ENCODE measurements at places on chromosomes 4 and X. TPM values are rescaled to one million over a fixed set of nuclear protein-coding genes. Genes with fewer than 3 reads are reported as not detected.

- peaks cover 2% of the 10 kb centered on the region for H3K4me1 ChIP-seq
- peak; percentile 39 for DNase-seq
- H3K4me3 ChIP-seq: no peak within 1 kb of the TSS
- H3K27ac ChIP-seq: no peak within 1 kb of the TSS
Observed at GRCh38 chr4:87975466-87975865, at the start of gene SPP1. Gene SPP1, plus strand, starts transcription at chr4:87975714. Its CDS starts 1,182 bp downstream, at chr4:87976896.

Gene NOX1
- not detected for total RNA-seq

- H3K4me3 ChIP-seq: no peak overlapping the region
- DNase-seq: no peak
- no peaks in the 10 kb centered on the region for H3K4me1 ChIP-seq
- no peaks in the 10 kb centered on the region for H3K36me3 ChIP-seq
- no peak overlapping the region for H3K27ac ChIP-seq
Observed at GRCh38 chr4:101823864-101824263, 33.3 kb downstream of the BANK1 start.

DNA sequence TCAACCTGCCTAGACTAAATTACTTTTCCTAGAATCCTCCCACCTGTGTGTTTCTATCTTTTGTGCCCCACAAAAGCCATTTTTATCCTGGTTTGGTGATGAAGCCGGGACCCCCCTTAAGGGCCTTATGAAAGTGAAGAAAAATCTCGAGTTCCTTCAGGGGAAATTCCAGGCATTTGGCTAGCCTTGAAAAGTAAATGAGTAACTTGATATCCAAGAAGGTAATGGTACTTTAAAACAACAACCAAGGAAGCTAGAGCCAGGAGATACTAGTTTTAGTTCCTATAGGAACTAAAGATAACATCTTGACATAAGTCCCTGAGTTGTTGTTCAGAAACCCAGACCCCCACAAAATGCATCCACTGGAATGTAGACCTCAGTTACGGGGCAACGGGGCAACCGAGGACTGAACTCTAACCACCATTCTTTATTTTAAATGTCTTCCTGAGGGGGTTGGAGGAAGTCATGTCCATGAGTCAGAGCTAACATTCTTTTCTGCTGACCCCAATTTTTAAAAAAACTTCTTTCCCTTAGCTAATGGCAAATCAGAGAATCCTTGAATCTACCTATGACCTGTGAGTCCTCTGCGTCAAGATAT, 73.9 kb downstream of the VCX3A start:
- H3K4me1 ChIP-seq: no peaks in the 10 kb centered on the region
- H3K27me3 ChIP-seq: no peaks in the 10 kb centered on the region
- H3K4me3 ChIP-seq: no peak overlapping the region
- no peaks in the 10 kb centered on the region for H3K36me3 ChIP-seq

DNA sequence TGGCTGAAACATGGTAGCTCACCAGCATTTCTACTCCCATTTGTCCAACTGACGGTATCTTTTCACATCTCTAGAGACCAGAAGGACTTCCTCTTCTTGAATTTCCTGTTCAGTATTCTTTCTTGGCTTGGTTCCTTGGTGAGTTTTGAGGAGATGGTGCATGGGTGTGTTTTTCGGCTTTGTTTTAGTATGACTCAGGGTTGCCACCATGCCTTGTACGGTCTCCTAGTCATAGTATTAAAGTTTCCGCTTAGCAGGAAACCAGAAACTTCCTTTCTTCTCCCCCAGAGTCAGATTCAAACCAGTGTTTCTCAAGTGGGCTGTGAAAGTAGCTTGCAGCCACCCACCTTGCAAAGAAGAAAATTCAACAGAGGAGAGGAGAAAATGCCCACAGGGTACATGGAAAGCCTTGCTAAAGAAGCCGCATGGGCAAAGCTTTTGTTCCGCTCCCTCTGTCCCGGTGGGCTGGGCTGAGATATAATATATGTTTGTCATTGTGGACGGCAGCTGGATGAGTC, 5.7 kb downstream of the CD99 start:
- no peak for DNase-seq
- H3K27ac ChIP-seq: peak overlapping the region; percentile 38
- peaks cover 6% of the 10 kb centered on the region for H3K36me3 ChIP-seq
- H3K4me1 ChIP-seq: peaks cover 90% of the 10 kb centered on the region
- H3K27me3 ChIP-seq: no peaks in the 10 kb centered on the region
- H3K4me3 ChIP-seq: no peak overlapping the region

- H3K27me3 ChIP-seq: peaks cover 4% of the 10 kb centered on the region
- H3K36me3 ChIP-seq: no peaks in the 10 kb centered on the region
- DNase-seq: no peak
- no peaks in the 10 kb centered on the region for H3K4me1 ChIP-seq
- peak overlapping the region; percentile 83 for H3K27ac ChIP-seq
Observed at GRCh38 chrX:107827030-107827831, 1.6 kb downstream of the MID2 start.

Gene TEX13C
- total RNA-seq: not detected

DNA sequence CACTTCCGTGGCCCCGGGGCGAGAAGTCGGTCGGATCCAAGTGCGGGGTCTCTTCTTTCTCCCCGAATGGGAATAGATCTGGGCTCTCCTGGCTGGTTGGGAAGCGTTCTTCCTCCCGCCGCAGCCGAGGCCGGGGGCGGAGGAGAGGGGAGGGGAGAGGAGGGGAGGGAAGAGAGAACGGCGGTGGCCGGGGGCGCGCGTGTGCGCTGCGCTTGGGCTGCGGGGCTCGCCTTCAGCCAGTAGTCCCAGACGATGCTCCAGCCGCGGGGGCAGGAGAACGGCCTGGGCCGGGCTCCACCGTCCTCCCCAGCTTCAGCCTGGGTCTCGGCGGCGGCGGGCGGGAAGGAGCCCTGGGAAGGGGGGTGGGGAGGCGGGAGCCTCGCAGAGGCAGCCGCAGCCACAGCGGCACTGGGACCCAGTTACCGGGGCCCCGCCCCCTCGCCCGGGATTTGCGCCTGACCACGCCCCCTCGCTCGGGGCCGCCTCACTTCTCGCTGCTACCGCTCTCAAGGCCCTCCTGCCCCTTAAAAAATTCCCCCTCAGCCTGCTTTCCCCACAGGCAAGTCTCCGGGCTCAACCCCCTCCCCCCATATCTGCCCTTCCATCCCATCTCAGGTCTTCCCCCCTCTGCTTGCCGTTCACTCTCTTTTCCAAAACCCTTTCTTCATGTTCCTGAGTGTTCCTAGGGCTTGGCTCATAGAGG, at the start of gene FGD1:
TSS of gene FGD1 (minus strand) at position 421 of the 703 bp plus-strand sequence. CDS start 802 bp downstream, outside the sequence.
- peak; percentile 73 for DNase-seq
- peaks cover 10% of the 10 kb centered on the region for H3K27me3 ChIP-seq
- H3K4me1 ChIP-seq: peaks cover 9% of the 10 kb centered on the region
- H3K36me3 ChIP-seq: no peaks in the 10 kb centered on the region
- H3K27ac ChIP-seq: peak within 1 kb of the TSS; percentile 82

Gene FRG2
- not detected for total RNA-seq

GRCh38 chr4:17688011-17688441, 73.6 kb downstream of the MED28 start:
- H3K36me3 ChIP-seq: no peaks in the 10 kb centered on the region
- H3K4me1 ChIP-seq: no peaks in the 10 kb centered on the region

DNA sequence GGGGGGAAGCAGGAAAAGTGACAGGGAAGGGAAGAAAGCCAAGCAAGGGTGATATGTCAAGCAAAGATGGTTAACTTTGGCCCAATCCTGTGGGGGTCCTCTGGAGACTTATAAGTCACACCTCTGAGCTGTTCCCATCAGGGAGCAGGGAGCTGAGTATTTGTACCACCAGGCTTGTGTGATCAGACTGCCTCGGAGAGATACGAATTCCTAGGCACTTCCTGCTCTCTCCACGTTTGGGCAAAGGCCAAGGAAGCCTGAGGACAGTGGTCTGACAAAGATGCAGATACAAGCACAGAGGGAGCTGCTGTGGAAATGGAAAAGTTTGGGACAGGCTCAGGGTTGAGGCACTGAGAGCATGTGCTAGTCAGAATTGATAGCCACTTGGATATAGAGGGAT, 10.4 kb upstream of the PPP3CA start:
- H3K4me3 ChIP-seq: no peak overlapping the region
- peaks cover 14% of the 10 kb centered on the region for H3K4me1 ChIP-seq
- H3K36me3 ChIP-seq: no peaks in the 10 kb centered on the region
- no peak for DNase-seq
- no peaks in the 10 kb centered on the region for H3K27me3 ChIP-seq
